ENCODE measurements at places on chromosomes 7 and 10.

DNA sequence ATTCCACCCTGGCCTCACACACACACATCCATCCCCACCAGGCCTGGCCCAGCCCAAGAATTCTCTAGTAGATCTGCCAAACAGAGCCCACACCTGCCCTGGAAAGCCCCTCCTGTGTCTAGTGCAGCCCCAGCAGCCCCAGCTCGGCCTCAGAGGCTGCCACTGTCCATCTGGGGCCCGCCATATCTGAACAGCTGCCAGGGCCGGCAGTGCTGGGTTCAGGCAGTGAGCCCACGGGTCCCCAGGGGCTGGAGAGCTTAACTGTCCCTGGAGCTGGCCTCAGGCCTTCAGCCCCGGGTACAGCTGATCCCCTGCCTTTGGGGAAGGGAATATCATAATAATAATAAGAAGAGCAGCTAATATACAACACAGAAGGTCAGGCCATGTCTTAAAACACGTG, 574 bp downstream of the MYL10 start:
- no peak for DNase-seq

DNA sequence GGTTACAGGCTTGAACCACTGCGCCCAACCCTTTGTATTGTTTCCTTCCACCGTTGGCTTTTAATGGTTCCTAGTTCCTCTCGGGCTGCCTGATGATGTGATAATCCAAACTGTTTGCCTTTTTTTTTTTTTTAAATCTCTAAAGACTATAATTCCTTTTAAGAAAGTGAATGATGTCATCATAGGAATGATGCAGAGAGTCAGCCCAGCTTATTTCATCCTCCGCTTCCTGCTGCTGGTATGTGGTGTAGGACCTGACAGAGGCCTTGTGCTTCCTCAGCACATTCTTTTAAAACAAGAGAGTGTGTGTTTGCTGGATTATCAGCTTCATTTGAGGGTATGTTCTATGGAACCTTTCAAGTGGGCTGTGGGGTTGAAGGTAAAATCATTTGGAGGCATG, 241.4 kb downstream of the LRMDA start:
- no peak for DNase-seq

DNA sequence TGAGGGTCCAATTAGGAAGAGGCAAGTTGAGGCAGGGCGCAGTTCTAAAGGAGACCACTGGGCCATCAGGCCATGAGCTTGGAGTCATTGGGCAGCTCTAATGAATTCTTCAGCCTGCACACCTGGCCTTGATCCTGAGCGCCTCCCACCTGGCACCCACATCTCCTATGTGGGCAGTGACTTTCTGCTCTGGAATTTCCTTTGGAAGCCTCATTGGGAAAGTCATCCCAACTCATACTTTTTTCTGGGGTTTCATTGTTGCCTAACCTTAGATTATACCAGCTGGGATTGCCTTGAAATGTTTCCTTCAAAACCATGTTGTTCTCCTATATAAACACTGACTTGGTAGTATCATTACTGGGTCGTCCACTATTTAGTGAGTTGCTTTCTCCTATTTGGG, 54.1 kb downstream of the PLPP4 start:
- no peak for DNase-seq

GRCh38 chr7:514651-515598, 4.7 kb downstream of the PDGFA start:
- DNase-seq, result no peak

DNA sequence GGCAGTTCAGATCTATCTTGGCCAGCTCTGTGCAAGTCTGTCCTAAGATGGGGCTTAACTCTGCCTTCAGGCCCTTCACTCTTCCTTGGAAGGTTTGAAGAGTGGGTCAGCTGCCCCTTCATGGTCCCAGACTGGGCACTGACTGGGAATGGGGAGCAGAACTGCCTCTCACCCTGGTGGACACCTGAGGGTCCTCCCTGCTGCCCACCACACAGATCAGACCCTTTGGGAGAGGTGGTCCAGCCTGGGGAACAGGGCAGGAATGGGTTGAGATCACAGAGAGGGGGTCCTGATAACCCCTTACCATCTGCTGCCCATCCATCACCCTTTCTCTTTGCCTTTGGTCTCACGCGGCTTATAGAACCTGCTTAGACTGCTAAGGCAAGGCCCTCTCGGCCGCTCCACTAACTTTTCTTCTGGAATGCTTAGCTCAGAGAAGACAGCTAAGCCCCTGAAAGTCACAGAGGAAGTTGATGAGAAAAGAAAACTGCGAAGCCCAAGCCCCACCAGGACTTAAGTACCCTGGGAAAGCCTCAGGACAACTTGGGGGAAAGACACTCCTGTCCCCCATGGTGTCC, 402 bp upstream of the CDHR1 start:
- DNase-seq, result no peak

DNA sequence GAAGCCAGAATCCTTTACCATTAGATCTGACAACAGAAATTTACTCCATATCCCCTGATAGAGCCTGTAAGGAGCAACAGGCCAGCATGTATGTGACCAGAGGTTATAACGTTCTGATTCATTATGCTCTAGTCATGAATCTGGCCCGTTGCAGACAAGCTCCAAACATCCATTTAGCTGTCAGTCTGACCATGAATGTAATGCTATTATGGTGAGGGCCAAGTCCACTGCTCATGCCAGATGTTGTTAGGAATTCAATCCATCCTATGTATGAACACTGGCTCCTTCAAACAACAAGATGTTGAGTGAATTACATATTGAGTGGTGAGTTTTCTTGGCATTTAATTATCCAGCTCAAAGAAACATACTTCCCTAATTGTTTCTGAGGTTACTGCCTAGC, 610.1 kb upstream of the ANKRD30A start:
- no peak for DNase-seq

- peak; percentile 22 for DNase-seq
Measured at GRCh38 chr10:58384095-58384494, 1.1 kb upstream of the TFAM start.

All from CD4-positive, alpha-beta T cell treated with Interleukin-15 for 4 hours (primary cell).